ENCODE measurements at places on chromosomes 7 and 10. TPM values are rescaled to one million over a fixed set of nuclear protein-coding genes. Genes with fewer than 3 reads are reported as not detected.

The LFNG gene
- 83.5 TPM for total RNA-seq

DNA sequence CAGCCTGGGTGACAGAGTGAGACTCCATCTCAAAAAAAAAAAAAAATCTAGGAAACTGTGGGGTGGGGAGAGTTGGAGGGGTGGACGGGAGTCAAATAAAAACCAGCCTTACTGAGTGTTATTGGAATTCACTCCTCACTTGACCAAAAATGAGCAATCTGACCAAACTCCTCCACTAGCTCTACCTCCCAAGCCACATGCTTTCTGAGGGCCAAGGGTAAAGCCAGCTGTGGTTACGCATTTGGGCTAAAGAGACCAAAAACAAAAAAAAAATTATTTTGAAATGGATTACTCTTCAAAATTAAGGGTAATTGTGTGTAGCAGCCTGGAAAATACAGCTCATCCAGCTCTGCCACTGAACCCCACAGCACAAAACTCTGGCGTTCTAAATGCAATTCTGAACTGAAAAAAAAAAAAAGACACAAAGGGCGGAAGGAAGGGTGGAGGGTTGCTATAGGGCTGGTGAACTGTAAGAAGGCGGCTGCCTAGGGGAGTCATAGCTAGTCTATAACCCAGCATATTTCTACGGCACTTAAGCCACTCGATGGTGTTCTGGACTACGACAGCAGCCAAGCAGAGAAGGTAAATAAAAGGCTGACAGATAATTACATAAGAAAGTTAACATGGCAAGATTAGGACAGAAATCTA lies 7.8 kb downstream of the ELMO1 start:
- H3K36me3 ChIP-seq, result peaks cover 13% of the 10 kb centered on the region
- DNase-seq, result no peak
- H3K27me3 ChIP-seq, result no peaks in the 10 kb centered on the region
- peak overlapping the region; percentile 96 for H3K27ac ChIP-seq
- peak overlapping the region; percentile 17 for H3K4me3 ChIP-seq

The DPYSL4 gene
- total RNA-seq, result 15.0 TPM

- no peak for DNase-seq
- H3K4me3 ChIP-seq, result no peak overlapping the region
- no peak overlapping the region for H3K27ac ChIP-seq
- H3K27me3 ChIP-seq, result peaks cover 57% of the 10 kb centered on the region
Observed at GRCh38 chr7:97011536-97012364, 6.4 kb downstream of the DLX6 start.

The GPR146 gene
- 8.1 TPM for total RNA-seq

- H3K27me3 ChIP-seq, result peaks cover 2% of the 10 kb centered on the region
- H3K4me3 ChIP-seq, result no peak overlapping the region
- H3K27ac ChIP-seq, result no peak overlapping the region
- no peak for DNase-seq
- H3K4me1 ChIP-seq, result peaks cover 4% of the 10 kb centered on the region
- peaks cover 5% of the 10 kb centered on the region for H3K36me3 ChIP-seq
Observed at GRCh38 chr10:116753759-116754158, 11.4 kb upstream of the HSPA12A start.

The ZNF248 gene
- total RNA-seq, result 6.3 TPM

DNA sequence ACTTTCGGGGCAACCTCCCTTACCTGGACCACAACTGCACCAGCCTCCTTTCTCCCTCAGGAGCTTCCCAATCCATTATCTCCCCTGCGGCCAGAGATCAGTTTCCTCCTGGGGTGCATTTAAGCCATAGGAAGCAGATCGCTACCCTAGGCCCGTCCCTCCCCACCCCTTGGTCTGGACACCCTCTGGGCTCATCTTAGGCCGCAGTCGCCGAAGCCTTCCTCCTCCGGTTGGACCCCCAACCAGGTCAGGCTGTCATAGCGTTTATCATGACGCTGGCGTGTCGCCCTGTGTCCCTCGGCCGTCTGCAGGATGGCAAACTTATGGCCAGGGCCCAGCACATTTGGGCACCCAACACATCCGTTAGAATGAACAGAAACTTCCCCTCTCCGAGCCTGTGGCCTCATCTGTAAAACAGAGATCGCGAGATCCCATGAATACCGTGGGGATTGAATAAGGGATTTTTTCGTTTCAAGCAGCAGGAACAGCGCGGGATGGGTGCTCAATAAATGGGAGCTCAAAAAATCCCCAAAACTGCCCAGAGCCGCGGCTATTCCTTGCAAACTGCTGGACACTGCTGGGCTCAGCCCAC lies 669 bp upstream of the AP5Z1 start:
- peaks cover 29% of the 10 kb centered on the region for H3K4me1 ChIP-seq
- peaks cover 23% of the 10 kb centered on the region for H3K27me3 ChIP-seq
- peaks cover 24% of the 10 kb centered on the region for H3K36me3 ChIP-seq
- no peak for DNase-seq

DNA sequence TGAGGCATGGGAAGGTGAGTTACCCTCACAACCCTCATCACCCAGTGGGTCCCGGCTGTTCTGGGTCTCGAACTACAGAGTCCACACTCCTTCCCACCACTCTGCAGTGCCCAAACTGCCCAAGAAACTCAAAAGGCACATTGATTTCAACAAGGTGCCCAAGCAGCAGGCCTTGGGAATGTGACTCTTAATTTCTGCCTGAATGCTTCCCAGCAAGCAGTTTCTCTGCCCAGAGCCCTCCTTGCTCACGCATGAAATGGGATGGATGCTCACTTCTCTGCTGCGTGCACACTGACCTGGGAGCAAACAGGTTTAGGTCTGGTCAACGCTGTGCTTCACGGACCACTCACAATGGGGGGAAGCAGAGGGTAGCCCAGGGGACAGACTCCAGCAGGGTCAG lies 77.9 kb downstream of the GRB10 start:
- DNase-seq, result no peak
- peaks cover 64% of the 10 kb centered on the region for H3K4me1 ChIP-seq
- H3K4me3 ChIP-seq, result no peak overlapping the region
- peaks cover 26% of the 10 kb centered on the region for H3K36me3 ChIP-seq
- no peak overlapping the region for H3K27ac ChIP-seq
- peaks cover 8% of the 10 kb centered on the region for H3K27me3 ChIP-seq

The ASB10 gene
- total RNA-seq, result not detected

- peaks cover 3% of the 10 kb centered on the region for H3K27me3 ChIP-seq
- H3K27ac ChIP-seq, result peak overlapping the region; percentile 71
- peaks cover 3% of the 10 kb centered on the region for H3K36me3 ChIP-seq
- no peak overlapping the region for H3K4me3 ChIP-seq
- no peak for DNase-seq
Observed at GRCh38 chr10:49656845-49657493, 22.5 kb upstream of the C10orf53 start.

GRCh38 chr10:121615435-121615793 lies 17.2 kb upstream of the FGFR2 start:
- H3K4me1 ChIP-seq, result peaks cover 18% of the 10 kb centered on the region
- DNase-seq, result no peak
- peaks cover 6% of the 10 kb centered on the region for H3K27me3 ChIP-seq

The PLXNA4 gene
- 3.5 TPM for total RNA-seq

- no peak for DNase-seq
- H3K4me1 ChIP-seq, result peaks cover 7% of the 10 kb centered on the region
- no peaks in the 10 kb centered on the region for H3K36me3 ChIP-seq
- H3K27me3 ChIP-seq, result no peaks in the 10 kb centered on the region
- no peak overlapping the region for H3K4me3 ChIP-seq
- no peak overlapping the region for H3K27ac ChIP-seq
Observed at GRCh38 chr7:117004899-117005298, 51.6 kb downstream of the ST7 start.

DNA sequence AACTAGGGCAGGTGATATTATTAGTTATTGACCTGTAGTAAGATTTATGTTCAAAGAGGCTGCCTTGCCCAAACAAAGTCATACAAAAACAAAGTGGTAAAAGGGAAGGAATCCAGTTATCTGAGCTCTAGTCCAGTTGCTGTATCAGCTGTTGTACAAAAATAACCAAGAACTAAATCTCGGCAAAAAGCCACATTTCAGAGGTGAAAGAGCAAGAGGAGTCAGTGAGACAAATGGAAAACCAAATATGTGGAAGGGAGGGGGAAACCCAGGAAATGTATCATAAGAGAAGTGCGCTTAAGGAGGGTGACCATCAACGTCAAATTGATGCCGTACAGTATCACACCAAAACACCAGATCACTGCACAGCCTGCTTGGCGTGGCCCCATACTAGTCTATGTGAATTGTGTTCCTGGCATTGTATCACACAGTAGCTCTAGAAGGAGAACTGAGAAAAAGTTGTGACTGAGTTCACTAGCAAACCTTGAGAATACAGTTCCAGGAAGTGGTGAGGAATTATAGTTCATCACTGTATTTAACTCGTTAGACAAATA lies 6.4 kb downstream of the AGBL3 start:
- no peak for DNase-seq
- no peak overlapping the region for H3K4me3 ChIP-seq
- H3K36me3 ChIP-seq, result peaks cover 7% of the 10 kb centered on the region
- peaks cover under 1% of the 10 kb centered on the region for H3K4me1 ChIP-seq
- H3K27me3 ChIP-seq, result peaks cover 1% of the 10 kb centered on the region
- no peak overlapping the region for H3K27ac ChIP-seq

The PON1 gene
- 1.5 TPM for total RNA-seq

The SPAM1 gene
- total RNA-seq, result not detected

DNA sequence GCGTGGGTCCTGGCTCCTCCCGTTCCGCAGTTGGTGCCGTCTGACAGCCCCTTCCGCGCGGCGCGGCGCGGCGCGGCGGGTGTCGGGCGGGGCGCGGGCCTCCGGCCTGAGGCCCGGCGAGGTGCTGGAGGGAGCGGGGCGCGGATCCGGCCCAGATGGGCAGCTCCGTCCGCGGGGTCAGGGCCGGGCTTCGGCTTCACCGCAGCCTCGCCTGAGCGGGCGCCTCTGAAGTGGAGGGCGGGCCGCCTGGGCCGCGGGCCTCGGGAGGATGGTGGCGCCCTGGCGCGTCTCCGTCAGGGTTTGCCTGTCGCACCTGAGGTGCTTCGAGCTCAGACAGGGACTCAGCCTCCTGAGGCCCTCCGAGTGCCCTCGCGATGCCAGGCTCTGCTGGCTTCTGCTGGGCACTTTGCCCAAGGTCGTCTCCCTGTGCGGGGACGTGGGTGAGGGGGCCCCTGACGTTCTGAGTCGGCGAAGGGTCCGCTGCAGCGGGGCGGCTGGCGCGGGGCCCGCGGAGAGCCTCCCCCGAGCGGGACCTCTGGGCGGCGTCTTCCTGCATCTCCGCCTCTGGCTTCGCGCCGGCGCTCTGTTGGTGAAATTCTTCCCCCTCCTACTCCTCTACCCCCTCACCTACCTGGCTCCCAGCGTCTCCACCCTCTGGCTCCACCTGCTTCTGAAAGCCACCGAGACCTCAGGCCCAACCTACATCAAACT lies 473 bp downstream of the ADCK2 start:
- peaks cover 13% of the 10 kb centered on the region for H3K36me3 ChIP-seq
- peaks cover 7% of the 10 kb centered on the region for H3K27me3 ChIP-seq
- H3K27ac ChIP-seq, result no peak overlapping the region
- peak; percentile 44 for DNase-seq
- H3K4me1 ChIP-seq, result peaks cover 32% of the 10 kb centered on the region

- no peak overlapping the region for H3K27ac ChIP-seq
- H3K4me1 ChIP-seq, result no peaks in the 10 kb centered on the region
- H3K27me3 ChIP-seq, result no peaks in the 10 kb centered on the region
- DNase-seq, result no peak
- no peak overlapping the region for H3K4me3 ChIP-seq
- no peaks in the 10 kb centered on the region for H3K36me3 ChIP-seq
Observed at GRCh38 chr7:96663871-96664445, 45.7 kb downstream of the SEM1 start.

The TBX20 gene
- total RNA-seq, result 0.36 TPM

GRCh38 chr10:43069579-43069978 lies 7.3 kb upstream of the RET start:
- H3K4me1 ChIP-seq, result no peaks in the 10 kb centered on the region
- H3K36me3 ChIP-seq, result no peaks in the 10 kb centered on the region
- peaks cover 20% of the 10 kb centered on the region for H3K27me3 ChIP-seq
- H3K27ac ChIP-seq, result no peak overlapping the region
- no peak for DNase-seq
- no peak overlapping the region for H3K4me3 ChIP-seq

DNA sequence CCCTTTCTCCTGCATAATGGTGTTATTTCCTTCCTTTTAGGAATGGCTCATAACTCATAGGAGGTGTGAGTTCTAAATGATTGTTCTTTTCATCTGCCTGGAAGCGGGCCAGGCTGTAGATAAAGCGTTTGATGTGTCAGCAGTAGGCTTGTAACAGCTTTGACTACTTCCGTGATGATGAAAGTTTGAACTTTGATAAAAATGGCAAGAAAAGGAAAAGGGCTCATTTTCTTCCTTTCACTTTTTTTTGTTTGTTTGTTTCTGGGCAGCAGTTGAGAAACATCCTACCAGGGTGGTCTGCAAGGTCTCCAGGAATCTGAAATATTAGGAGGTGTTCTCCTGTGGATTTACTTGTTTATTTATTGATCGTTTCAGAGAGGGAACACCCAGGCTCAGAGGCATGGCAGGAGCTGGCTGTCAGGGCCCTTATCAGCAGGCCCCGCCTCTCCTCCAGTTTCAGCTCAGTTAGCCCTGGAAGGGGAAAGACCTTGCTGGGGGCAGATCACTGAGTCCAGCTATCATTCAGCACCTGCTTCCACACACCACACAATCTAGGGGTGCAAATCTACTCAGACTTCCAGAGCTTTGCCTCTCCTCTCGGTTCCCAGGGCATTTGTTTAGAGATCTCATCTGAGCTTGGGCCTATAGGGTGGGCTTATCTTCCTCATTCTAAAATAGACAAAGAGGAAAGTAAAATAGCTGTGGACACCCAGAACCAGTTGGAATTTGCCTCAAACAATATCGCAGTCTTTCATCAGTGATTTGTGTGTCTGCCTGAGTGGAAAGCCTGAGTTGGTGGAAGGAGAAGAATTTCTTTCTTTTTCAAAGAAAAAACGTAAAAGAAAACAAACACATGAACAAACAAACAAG lies 130.9 kb downstream of the BMPER start:
- peaks cover 12% of the 10 kb centered on the region for H3K4me1 ChIP-seq
- H3K4me3 ChIP-seq, result no peak overlapping the region
- DNase-seq, result peak; percentile 5
- no peaks in the 10 kb centered on the region for H3K36me3 ChIP-seq
- H3K27me3 ChIP-seq, result no peaks in the 10 kb centered on the region
- H3K27ac ChIP-seq, result no peak overlapping the region

- peaks cover 4% of the 10 kb centered on the region for H3K27me3 ChIP-seq
- H3K27ac ChIP-seq, result no peak overlapping the region
- no peak for DNase-seq
- peaks cover 17% of the 10 kb centered on the region for H3K4me1 ChIP-seq
- no peaks in the 10 kb centered on the region for H3K36me3 ChIP-seq
Observed at GRCh38 chr10:129945941-129946760, 17.9 kb downstream of the EBF3 start.

The CUL1 gene
- 54.5 TPM for total RNA-seq

- H3K4me1 ChIP-seq, result peaks cover 24% of the 10 kb centered on the region
- peaks cover 28% of the 10 kb centered on the region for H3K27me3 ChIP-seq
- no peak overlapping the region for H3K27ac ChIP-seq
- no peak overlapping the region for H3K4me3 ChIP-seq
- DNase-seq, result no peak
Observed at GRCh38 chr10:101285519-101286070, 56.3 kb upstream of the LBX1 start.

- H3K4me3 ChIP-seq, result no peak overlapping the region
- H3K27me3 ChIP-seq, result no peaks in the 10 kb centered on the region
- no peaks in the 10 kb centered on the region for H3K36me3 ChIP-seq
- H3K27ac ChIP-seq, result no peak overlapping the region
Observed at GRCh38 chr7:115883629-115884028, 146.9 kb downstream of the TFEC start.

The SLC39A12 gene
- total RNA-seq, result 0.10 TPM
